Glomerular endothelial cell (primary cell): ENCODE measurements at places on chromosomes 7 and 10. TPM values are rescaled to one million over a fixed set of nuclear protein-coding genes. Genes with fewer than 3 reads are reported as not detected.

DNA sequence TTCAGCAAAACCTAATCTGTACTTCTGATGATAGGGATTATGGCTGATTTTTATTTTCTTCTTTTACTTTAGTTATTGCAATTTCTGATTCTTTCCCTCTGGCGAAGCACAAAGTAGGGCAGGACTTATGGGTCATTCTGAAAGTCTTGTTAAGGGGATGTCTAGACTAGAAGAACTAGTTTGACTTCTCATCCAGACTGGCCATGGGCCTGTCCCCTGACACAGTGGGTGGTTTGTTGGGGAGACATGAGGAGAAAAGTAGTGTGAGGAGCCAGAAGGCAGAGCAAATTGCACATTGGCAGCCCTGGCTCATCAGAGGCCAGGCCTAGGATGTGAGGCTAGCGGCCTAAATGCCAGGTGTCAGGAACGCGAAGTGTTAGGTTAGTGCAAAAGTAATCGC, 152.8 kb downstream of the RTKN2 start:
- DNase-seq, result no peak

DNA sequence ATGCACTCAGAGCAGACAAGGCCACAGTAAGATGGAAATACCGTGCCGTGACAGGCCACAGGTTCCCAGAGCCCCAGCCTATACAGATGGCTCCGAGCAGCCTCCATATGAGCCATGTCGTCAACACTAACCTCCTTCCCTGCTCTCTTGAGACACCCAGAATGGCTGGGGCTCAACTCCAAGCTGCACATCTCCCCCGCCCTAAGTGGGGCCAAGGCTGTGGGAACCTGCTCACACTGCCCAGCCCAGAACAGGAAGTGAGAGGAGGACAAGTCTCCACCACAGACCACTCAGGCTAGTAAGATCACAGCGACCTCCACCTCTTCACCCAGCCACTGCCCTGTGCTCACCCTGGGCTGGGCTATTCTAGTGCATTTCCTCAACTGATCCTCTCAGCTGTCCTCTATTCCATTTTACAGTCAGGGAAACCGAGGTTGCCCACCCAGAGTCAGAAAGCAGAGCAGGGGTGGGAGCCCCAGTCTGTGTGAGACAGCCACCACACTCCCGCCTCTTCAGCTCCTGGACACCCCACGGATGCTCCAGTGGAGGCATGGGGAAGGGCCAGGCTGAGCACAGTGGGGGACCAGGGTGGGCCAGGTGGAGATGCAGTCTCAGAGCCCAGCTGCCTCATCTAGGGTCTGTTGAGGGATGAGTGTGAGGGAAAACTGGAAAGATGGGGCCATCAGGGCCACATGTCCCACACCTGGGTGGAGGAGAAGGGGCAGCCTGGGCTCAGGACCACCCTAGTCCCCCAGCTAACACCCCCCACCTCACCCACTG, 11.6 kb downstream of the GRID1 start:
- DNase-seq, result no peak

DNA sequence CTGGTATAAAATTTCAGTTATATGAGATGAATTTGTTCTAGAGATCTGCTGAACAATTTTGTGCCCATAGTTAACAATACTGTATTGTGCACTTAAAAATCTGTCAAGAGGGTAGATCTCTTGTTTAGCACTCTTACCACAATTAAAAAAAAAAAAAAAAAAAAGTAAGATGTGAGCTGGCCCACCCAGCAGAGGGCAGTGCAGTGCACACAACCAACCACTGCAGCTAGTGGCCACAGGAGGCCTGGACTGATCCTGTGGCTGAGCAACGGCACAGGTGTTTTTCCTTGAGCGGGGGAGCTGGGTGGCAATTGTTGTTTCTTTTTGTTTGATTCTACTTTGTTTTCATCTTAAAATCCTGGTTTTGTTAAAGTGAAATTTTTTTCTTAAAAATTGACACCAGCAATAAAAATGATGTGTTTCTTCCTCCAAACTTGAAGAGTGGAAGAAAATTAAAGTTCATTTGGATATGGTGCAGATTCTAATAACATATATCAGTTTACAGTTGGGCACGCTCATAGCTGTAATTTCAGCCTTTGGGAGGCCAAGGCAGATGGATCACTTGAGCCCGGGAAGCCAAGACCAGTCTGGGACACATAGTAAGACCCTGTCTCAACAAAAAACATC, 171.1 kb upstream of the TBX20 start:
- DNase-seq, result peak; percentile 4

Gene PNLIP
- not detected in 2 replicates for total RNA-seq

GRCh38 chr7:104048055-104048454, 58.6 kb upstream of the RELN start:
- DNase-seq, result no peak

Gene HOXA4
- total RNA-seq, result 3.8 and 6.8 TPM in 2 replicates

Gene SRI
- 139 and 149 TPM in 2 replicates for total RNA-seq
